ENCODE measurements at places on chromosomes 3 and 15. TPM values are rescaled to one million over a fixed set of nuclear protein-coding genes. Genes with fewer than 3 reads are reported as not detected.

The DAZL gene
- total RNA-seq = 0.09 TPM

DNA sequence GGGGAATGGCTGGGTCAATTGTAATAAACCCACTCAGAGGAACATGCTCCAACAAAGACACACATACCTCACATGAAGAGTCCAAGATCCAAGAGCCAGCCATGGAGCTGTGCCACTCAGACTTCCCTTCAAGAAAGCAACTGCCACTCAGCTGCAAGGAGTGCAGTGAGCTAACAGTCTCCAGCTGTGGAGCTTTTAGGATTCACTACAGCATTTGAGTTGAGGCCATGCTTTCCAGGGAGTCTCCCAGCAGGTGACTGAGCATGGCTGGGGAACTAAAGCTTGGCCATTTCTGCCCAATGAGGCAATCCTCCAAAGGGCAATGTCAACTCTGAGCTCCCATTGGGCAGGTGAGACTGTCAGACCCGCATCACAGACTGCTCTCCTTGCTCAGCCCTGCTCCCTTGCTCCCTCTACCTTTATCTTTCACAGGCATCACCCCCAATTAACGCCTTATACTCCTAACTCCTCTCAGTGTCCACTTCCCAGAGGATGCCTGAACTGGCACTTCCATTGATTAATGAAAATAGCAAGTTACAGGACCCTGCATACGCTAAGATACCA, 165.3 kb upstream of the CTNNB1 start:
- no peak for ATAC-seq

The FSD2 gene
- not detected for total RNA-seq

The GPR149 gene
- total RNA-seq = not detected
